Uterine smooth muscle cell (primary cell): ENCODE measurements at places on chromosomes 11 and 22. TPM values are rescaled to one million over a fixed set of nuclear protein-coding genes. Genes with fewer than 3 reads are reported as not detected.

Gene MYBPC3
- not detected in 2 replicates for total RNA-seq

Gene APOA5
- total RNA-seq, result not detected in 2 replicates

Gene PVALB
- total RNA-seq, result not detected in 2 replicates

Gene MS4A3
- not detected in 2 replicates for total RNA-seq

Gene CHST1
- 0.89 and 1.7 TPM in 2 replicates for total RNA-seq

Gene GPHA2
- total RNA-seq, result not detected in 2 replicates

Gene MS4A4E
- total RNA-seq, result not detected in 2 replicates

Gene OR52W1
- total RNA-seq, result not detected in 2 replicates

Gene BEST1
- 3.1 and 7.1 TPM in 2 replicates for total RNA-seq

Gene FGF19
- total RNA-seq, result not detected in 2 replicates

Gene CHADL
- total RNA-seq, result 0.33 and 1.4 TPM in 2 replicates

Gene MMP13
- 0.11 TPM in 1 of 2 replicates, not detected in the other for total RNA-seq

Gene NUP50
- total RNA-seq, result 40.6 and 62.2 TPM in 2 replicates

Gene SHANK2
- 1.9 and 2.8 TPM in 2 replicates for total RNA-seq

Gene CD3E
- not detected in 2 replicates for total RNA-seq

Gene BTBD18
- not detected in 2 replicates for total RNA-seq

Gene PRR33
- not detected in 2 replicates for total RNA-seq

Gene CASP1
- total RNA-seq, result 8.5 and 10.2 TPM in 2 replicates

Gene SCGB1C1
- total RNA-seq, result not detected in 2 replicates

Gene HBG1
- total RNA-seq, result not detected in 2 replicates

Gene KRTAP5-7
- total RNA-seq, result 0.11 TPM in 1 of 2 replicates, not detected in the other

Gene SYT7
- 31.4 and 43.6 TPM in 2 replicates for total RNA-seq

Gene MUC5AC
- total RNA-seq, result under 0.01 TPM in 1 of 2 replicates, not detected in the other

Gene RAB36
- 4.8 and 5.6 TPM in 2 replicates for total RNA-seq

Gene RAG1
- total RNA-seq, result 0.37 and 0.55 TPM in 2 replicates

Gene C22orf31
- total RNA-seq, result not detected in 2 replicates

Gene SCGB1A1
- total RNA-seq, result not detected in 2 replicates

Gene TMEM126A
- total RNA-seq, result 43.7 and 68.8 TPM in 2 replicates

Gene LGALS12
- total RNA-seq, result not detected in 2 replicates

Gene P2RY6
- total RNA-seq, result 0.12 TPM in 1 of 2 replicates, not detected in the other

Gene ARHGAP8
- total RNA-seq, result 0.11 and 0.25 TPM in 2 replicates

Gene RTN4RL2
- total RNA-seq, result under 0.01 and 0.25 TPM in 2 replicates

Gene OR4X2
- not detected in 2 replicates for total RNA-seq

Gene APLNR
- total RNA-seq, result not detected in 2 replicates

Gene FIBIN
- total RNA-seq, result 9.4 and 65.4 TPM in 2 replicates

Gene GLYAT
- total RNA-seq, result not detected in 2 replicates

Gene MRGPRX4
- total RNA-seq, result not detected in 2 replicates

Gene TMEM191B
- 0.12 and 3.2 TPM in 2 replicates for total RNA-seq

Gene RAPSN
- not detected in 2 replicates for total RNA-seq

Gene RBMXL2
- total RNA-seq, result 0.11 and 0.25 TPM in 2 replicates

Gene BCR
- 47.4 and 59.5 TPM in 2 replicates for total RNA-seq

Gene LUZP2
- under 0.01 and 0.11 TPM in 2 replicates for total RNA-seq

Gene OR4A16
- total RNA-seq, result not detected in 2 replicates

Gene PATE4
- not detected in 2 replicates for total RNA-seq
